ENCODE measurements at places on chromosomes 13 and 19. TPM values are rescaled to one million over a fixed set of nuclear protein-coding genes. Genes with fewer than 3 reads are reported as not detected.

ZNF578 gene
- total RNA-seq, result 0.34 TPM

ZNF541 gene
- total RNA-seq, result 0.81 TPM

FUT2 gene
- not detected for total RNA-seq

OR7A5 gene
- not detected for total RNA-seq

Measured in mesothelial cell of epicardium (in vitro differentiated cells).